Forelimb muscle (tissue), 1 donor: ENCODE measurements at places on chromosomes 7 and 10.

DNA sequence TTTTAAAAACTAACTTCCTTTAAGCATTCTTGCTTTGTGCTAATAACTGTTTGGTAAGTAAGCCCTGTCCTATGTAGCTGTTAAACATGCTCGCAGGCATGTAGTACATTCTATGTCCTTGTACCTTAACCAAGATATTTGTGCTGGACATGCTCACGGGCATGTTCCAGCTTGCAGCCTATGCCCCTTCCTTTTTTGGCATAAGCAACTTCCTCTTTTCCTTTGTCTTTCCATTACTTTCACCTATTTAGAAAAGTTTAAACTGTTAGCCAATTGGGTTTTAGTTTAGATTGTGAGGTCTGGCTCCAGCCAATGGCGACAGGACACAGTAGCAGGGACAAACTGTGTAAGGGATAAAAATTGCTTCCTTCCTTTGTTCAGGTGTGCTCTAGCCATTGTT lies 14.4 kb upstream of the APBB1IP start:
- no peak for DNase-seq

DNA sequence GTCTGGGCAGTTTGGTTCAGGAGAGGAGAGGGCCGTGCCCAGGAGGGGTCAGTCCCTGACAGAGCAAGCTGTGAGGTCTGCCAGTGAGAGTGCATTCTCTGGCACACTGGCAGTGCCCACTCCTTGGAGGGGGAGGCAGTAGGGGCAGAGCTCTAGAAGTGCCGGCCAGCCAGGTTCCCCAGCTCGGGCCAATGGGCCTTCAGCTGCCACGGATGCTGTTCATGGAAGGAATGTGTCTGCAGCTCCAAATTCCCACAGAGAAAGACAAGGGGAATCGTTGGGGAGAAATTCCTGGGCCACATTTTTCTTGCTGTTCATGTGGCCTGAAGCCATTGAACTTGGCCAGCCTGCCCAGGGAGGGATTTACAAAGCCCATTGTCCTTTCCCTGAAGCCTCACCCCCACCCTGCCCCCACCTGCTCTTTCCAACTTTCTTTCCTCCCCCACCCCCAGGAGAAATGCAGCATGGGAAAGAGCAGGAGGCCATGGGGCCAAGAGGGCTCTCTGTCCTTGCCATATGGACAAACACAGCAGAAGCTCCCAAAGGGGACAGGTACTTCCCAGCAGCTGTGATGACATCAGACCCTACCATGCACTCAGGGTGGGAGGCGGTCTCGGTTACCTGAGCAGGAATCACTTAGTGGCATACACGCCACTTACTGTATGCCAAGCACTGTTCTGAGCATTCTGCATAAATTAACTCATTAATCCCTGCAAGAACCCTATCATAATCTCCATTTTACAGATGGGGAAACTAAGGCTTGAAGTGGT lies 70.7 kb downstream of the ARHGAP22 start:
- DNase-seq = no peak

- DNase-seq = no peak
Measured at GRCh38 chr7:51289623-51290303, 26.8 kb downstream of the COBL start.

DNA sequence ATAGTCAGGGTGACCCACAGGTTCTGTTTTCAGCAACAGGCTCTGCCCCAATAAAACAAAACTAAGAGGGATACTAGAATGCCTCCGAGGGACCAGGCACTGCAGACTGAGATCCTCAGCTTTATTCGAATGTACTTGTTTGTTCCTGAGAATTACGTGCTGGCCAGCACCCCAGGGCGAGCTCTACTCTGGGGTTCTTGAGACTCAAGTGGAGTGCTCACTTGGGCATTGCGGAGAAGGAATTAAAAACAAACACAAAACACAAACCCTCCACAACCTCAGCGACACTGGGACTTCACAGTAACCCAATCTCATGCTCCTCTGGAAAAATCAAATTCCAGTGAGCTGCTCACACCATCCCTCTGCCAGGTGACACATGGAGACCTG lies 250.7 kb downstream of the TNS3 start:
- no peak for DNase-seq

DNA sequence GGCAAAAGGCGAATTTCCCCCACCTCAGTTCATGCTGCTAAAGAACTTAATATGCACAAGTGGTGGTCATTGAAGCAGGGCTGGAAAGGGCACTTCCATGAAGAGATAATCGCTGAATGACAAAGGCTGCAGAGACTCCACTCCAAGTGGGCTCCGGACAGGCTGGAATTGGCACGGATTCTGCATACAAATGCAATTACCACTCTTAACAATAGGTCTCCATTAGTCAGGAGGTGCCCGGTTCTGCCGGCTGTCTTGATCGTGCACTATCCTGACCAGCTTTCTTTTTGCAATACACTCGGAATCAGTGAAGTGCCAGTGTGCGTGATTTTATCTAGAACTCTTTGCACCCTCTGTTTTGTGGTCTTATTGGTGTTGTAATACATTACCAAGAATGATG lies 49.7 kb downstream of the INSYN2A start:
- no peak for DNase-seq

- DNase-seq = no peak
Measured at GRCh38 chr7:149854611-149855360, 16.6 kb downstream of the ZNF862 start.

DNA sequence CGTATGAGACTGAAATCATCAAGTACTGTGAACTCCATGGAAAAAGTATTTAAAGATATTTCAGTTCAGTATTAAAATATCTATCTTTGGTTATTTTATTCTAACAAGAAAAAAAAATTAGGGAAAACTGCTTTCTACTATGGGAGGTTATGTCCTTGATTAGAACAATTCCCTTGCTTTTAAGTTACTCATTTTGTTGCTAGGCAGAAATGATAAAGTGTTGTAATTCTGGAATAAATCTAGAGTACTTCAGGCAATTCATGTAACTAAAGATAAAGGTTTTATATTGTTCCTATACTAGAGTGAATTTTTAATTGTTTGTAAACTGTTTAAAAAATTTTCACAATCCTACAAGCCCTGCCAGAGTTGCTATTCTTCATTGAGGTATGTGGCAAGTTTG lies 92.0 kb downstream of the BBS9 start:
- no peak for DNase-seq

DNA sequence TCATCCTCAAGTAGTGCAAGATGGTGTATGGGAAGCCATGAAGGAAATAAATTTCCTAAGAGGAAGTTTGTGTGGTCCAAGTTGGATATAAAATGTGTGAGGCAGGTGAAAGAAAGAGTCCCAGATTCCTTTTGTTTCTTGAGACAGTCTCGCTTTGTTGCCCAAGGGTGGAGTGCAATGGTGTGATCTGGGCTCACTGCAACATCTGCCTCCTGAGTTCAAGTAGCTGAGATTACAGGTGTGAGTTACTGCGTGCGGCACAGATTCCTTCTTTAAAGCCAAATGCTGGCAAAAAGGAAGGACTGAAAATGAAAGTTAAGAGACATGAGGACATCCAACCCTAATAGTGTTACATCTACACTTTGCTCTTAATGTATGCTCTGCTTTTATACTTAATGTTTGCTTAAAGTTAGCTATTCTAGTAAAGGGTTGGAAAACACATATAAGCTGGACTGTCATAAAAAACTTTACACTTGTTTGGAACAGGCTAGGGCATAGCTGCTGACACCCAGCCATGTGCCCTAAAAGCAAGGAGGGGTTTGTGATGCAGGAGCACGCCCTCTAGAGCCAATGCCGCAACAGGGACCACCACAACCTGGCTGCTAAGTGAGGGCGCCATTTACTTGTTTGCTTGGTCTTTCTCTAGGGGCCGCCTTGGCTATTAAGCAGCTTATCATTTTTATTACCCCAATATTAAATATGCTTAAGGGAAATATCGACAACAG lies 34.5 kb downstream of the CLEC2L start:
- no peak for DNase-seq

DNA sequence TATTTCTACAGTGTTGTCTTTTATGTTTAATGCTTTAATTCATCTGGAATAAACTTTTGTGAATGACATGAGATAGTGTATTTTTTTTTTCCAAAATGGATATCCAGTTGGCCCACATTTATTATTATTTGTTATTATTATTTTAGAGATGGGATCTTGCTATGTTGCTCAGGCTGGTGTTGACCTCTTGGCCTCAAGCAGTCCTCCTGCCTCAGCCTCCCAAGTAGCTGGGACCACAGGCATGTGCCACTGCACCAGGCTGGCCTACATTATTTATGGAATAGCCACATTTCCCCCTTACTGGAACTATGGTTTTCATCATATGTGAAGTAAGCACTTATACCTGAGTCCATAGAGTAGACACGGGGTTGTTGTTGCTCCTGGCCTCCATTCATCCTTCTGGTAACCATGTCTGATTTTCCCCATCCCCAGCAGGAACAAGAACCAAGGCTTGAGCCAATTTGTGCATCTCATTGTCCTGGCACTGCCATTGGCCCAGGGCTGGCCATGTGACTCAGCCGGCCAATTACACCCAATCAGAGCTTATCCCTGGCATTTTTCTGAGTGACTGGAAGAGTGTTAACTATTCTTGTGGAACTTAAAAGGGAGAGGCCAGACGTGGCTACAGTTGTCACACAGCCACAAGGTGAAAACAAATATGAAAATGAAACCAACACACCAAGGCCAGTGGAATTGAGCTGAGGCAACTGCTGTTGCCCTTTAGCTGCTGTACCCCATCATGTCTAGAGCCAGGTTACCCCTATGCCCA lies 23.1 kb downstream of the PRF1 start:
- DNase-seq = no peak
